ENCODE measurements at places on chromosomes 11 and 22.
A peak's percentile ranks its signal among the peaks of the same experiment; 100 is the strongest.

- DNase-seq = no peak
- no peaks in the 10 kb centered on the region for H3K36me3 ChIP-seq
- no peak overlapping the region for H3K4me3 ChIP-seq
These were observed 494.9 kb upstream of the ARHGAP42 start for GRCh38 chr11:100192181-100192580.

DNA sequence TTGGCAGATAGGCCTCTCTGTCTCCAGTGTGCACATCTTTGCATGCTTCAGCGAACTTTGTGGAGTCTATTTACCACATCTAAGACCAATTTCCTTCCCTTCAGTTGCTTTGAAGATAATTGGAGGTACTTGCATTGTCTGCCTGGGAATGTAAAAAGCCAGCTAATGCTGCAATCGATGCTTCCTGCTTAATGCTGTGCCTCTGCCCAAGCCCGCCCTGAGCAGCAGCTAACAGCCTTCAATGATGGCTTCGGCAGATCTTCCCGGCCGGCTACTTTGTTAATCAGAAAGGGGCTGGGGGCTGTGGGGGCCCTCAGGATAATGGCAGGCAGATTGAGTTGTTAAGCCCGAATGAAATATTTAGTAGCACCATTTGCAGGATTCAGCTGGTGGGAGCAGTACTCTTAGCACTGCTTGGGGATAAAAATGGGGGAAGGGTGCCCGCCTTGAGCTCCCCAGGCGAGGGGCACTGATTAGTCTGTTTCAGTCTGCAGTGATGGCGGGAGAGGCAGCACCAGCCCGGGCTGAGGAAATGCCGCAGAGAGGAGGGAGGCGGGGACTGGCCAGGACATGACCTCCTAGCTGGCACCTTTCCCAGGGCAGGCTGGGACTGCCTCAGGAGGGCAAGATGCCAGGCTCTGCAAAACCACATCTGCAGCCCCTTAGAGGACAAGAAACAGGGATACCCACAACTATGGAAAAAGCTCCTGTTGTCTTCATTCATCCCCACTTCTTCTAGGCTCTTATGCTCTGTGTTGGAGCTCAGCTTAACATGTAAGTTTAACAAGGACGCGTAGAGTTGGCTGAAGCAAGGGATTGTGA, 460.0 kb downstream of the BUD13 start:
- peak overlapping the region; percentile 31 for H3K27ac ChIP-seq
- no peaks in the 10 kb centered on the region for H3K27me3 ChIP-seq
- H3K36me3 ChIP-seq = no peaks in the 10 kb centered on the region
- no peaks in the 10 kb centered on the region for H3K4me1 ChIP-seq

GRCh38 chr11:92324890-92325289, 100.3 kb downstream of the FAT3 start:
- no peaks in the 10 kb centered on the region for H3K4me1 ChIP-seq
- no peaks in the 10 kb centered on the region for H3K27me3 ChIP-seq
- H3K27ac ChIP-seq = no peak overlapping the region
- DNase-seq = no peak
- no peaks in the 10 kb centered on the region for H3K36me3 ChIP-seq

GRCh38 chr11:107711861-107712755, at the start of gene SLN:
Gene SLN (minus strand): TSS chr11:107712056.
- no peak within 1 kb of the TSS for H3K27ac ChIP-seq
- no peak within 1 kb of the TSS for H3K4me3 ChIP-seq
- H3K27me3 ChIP-seq = no peaks in the 10 kb centered on the region
- peak; percentile 81 for DNase-seq
- H3K36me3 ChIP-seq = no peaks in the 10 kb centered on the region
- H3K4me1 ChIP-seq = no peaks in the 10 kb centered on the region

DNA sequence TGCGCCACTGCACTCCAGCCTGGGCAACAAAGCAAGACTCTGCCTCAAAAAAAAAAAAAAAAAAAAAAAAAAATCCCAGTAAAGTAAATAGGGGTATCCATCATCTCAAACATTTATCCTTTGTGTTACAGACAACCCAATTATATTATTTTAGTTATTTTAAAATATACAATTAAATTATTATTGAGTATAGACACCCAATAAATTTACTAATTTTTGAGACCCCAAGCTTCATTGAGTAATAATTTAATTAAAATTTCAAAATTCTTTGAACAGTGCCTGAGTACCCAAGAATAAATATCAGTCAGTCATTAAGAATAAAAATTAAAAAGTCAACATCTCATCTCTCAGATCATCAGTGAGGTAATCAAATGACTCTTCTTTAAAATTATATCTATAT, at the start of gene OR52N4:
TSS of gene OR52N4 (plus strand) at position 301 of the 400 bp plus-strand sequence. CDS start 498 bp downstream, outside the sequence.
- H3K36me3 ChIP-seq = no peaks in the 10 kb centered on the region
- no peak for DNase-seq
- no peak within 1 kb of the TSS for H3K4me3 ChIP-seq

- H3K36me3 ChIP-seq = no peaks in the 10 kb centered on the region
- no peak overlapping the region for H3K4me3 ChIP-seq
- DNase-seq = no peak
- no peaks in the 10 kb centered on the region for H3K4me1 ChIP-seq
These were observed 70.0 kb upstream of the IGLL5 start for GRCh38 chr22:22817468-22818201.

DNA sequence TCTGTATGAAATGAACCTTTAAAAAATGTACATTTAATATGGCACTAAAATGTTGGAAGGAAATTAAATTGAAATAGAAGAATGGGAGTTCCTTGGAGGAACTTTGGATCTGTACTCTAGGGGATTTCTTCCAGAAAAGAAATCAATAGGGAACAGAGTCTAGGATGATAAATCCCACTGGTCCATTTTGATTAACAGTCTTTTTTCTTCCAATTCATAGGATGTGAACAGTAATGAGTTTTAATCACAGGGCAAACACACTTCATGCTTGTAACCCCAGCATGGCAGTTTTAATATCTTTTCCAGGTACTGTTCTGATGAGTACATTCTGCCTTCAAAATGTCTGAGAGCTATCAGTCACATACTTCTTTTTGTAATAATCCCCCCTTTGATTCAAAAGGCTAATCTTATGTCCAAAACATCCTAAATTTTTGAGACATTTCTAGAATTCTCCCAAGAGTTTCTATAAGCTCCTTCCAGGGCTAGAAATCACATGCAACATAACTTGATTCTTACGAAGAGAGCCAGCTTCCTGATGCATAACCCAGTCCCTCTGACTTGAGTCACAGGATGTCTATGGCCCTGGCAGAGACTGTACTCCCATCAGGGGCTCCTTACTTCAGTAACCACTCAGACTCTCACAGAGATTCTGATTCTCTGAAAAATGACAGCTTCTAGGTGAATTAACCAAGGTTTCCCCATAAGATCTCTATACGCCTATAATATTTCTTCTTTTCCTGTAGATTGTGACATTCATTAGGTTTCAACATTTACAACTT, 112.9 kb downstream of the SLC36A4 start:
- no peak overlapping the region for H3K27ac ChIP-seq
- no peak for DNase-seq
- H3K4me3 ChIP-seq = no peak overlapping the region
- no peaks in the 10 kb centered on the region for H3K4me1 ChIP-seq
- H3K27me3 ChIP-seq = no peaks in the 10 kb centered on the region

GRCh38 chr22:41976961-41977566, 7.8 kb downstream of the SEPTIN3 start:
- no peak for DNase-seq
- peak overlapping the region; percentile 14 for H3K4me3 ChIP-seq
- no peak overlapping the region for H3K27ac ChIP-seq
- H3K27me3 ChIP-seq = peaks cover 53% of the 10 kb centered on the region
- no peaks in the 10 kb centered on the region for H3K4me1 ChIP-seq
- H3K36me3 ChIP-seq = no peaks in the 10 kb centered on the region

- DNase-seq = no peak
- H3K27ac ChIP-seq = peak overlapping the region; percentile 33
- H3K4me1 ChIP-seq = no peaks in the 10 kb centered on the region
- no peak overlapping the region for H3K4me3 ChIP-seq
- no peaks in the 10 kb centered on the region for H3K36me3 ChIP-seq
- no peaks in the 10 kb centered on the region for H3K27me3 ChIP-seq
These were observed 16.0 kb upstream of the EFCAB6 start for GRCh38 chr22:43827926-43828724.

GRCh38 chr11:112785149-112785548, 176.1 kb upstream of the NCAM1 start:
- no peaks in the 10 kb centered on the region for H3K36me3 ChIP-seq
- no peak for DNase-seq
- no peak overlapping the region for H3K4me3 ChIP-seq
- H3K4me1 ChIP-seq = no peaks in the 10 kb centered on the region
- H3K27ac ChIP-seq = no peak overlapping the region

DNA sequence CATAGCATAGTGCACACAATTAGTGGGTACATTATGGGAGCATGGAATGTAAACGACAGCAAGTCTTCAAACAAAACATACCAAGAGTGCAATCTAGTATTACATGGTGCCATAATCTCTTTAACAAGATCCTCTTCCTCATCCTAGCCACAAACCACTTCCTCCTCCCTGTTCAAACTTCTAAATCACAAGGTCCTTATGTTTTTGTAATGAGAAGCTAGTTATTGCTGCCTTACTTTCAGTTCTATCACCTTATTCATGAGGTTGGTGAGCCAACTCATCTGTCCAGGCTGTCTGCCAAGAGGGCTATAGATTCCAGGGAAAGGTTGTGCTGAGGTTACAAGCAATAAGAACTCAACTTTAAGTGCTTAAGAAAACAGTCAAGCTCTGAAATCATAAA, 195.4 kb upstream of the ARHGAP20 start:
- no peaks in the 10 kb centered on the region for H3K27me3 ChIP-seq
- H3K36me3 ChIP-seq = no peaks in the 10 kb centered on the region
- no peak for DNase-seq
- no peaks in the 10 kb centered on the region for H3K4me1 ChIP-seq
- H3K4me3 ChIP-seq = no peak overlapping the region

- H3K27me3 ChIP-seq = peaks cover 18% of the 10 kb centered on the region
- no peak overlapping the region for H3K4me3 ChIP-seq
- H3K27ac ChIP-seq = no peak overlapping the region
- DNase-seq = no peak
These were observed 112.0 kb downstream of the ST3GAL4 start for GRCh38 chr11:126467471-126467870.
